Breast epithelium (tissue), 4 donors: ENCODE measurements at places on chromosomes 2 and 18. TPM values are rescaled to one million over a fixed set of nuclear protein-coding genes. Genes with fewer than 3 reads are reported as not detected.

The FIGN gene
- total RNA-seq: 5.0 TPM

- H3K4me1 ChIP-seq: peaks cover 11% of the 10 kb centered on the region
- no peaks in the 10 kb centered on the region for H3K36me3 ChIP-seq
- H3K27me3 ChIP-seq: no peaks in the 10 kb centered on the region
Measured at GRCh38 chr2:120318626-120319025, 27.3 kb upstream of the INHBB start.

DNA sequence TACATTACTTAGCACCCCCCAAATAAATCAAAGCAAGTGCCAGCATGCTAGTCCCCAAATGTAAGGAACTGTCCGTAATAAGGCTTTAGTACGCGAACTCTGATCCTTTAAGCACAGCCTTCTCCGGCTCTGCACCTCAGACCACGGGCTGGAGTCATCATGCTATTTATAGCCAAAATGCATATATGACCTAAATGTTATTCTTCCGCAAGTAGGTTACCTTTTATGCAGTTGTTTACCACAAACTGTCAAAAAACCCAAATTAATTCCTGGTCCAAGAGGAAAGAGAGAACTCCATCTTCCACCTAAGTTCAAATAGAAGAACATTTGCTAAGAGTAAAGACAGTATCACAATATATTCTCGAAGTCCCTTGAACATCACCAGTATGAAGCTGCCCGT, 42.7 kb downstream of the ZNF516 start:
- no peaks in the 10 kb centered on the region for H3K36me3 ChIP-seq
- H3K4me1 ChIP-seq: peaks cover 3% of the 10 kb centered on the region
- H3K27ac ChIP-seq: peak overlapping the region; percentile 94
- no peak overlapping the region for H3K4me3 ChIP-seq

DNA sequence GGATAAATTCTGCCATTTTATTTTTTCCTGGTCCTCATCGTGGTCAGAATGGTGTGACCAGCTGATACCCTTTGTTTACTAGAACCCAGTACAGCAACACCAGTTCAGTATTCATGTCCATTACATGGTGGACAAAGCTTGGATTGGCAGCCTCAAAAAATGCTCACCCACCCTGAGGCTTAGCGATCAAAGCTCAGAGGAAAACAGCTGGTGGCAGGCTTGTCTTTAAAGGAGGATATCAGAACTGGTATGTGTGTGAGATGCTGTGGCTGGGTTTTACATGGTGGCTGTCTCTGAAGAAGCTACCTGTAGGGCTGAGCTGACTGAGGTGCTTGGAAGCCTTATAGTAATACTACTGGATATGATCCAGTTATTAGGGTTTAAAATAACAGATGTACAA, 471.1 kb upstream of the MEX3C start:
- H3K4me3 ChIP-seq: no peak overlapping the region
- no peak for DNase-seq
- no peak overlapping the region for H3K27ac ChIP-seq
- H3K27me3 ChIP-seq: no peaks in the 10 kb centered on the region

The TMEM214 gene
- total RNA-seq: 47.3 TPM

- no peak overlapping the region for H3K27ac ChIP-seq
- no peaks in the 10 kb centered on the region for H3K36me3 ChIP-seq
- DNase-seq: no peak
- H3K4me1 ChIP-seq: no peaks in the 10 kb centered on the region
- H3K4me3 ChIP-seq: no peak overlapping the region
- H3K27me3 ChIP-seq: no peaks in the 10 kb centered on the region
Measured at GRCh38 chr2:232901736-232902578, 31.9 kb downstream of the SNORC start.

- H3K4me1 ChIP-seq: no peaks in the 10 kb centered on the region
- DNase-seq: no peak
- no peaks in the 10 kb centered on the region for H3K36me3 ChIP-seq
- no peak overlapping the region for H3K27ac ChIP-seq
- no peaks in the 10 kb centered on the region for H3K27me3 ChIP-seq
Measured at GRCh38 chr2:217527590-217528202, 475.1 kb downstream of the TNS1 start.

The SERPINB11 gene
- total RNA-seq: not detected

DNA sequence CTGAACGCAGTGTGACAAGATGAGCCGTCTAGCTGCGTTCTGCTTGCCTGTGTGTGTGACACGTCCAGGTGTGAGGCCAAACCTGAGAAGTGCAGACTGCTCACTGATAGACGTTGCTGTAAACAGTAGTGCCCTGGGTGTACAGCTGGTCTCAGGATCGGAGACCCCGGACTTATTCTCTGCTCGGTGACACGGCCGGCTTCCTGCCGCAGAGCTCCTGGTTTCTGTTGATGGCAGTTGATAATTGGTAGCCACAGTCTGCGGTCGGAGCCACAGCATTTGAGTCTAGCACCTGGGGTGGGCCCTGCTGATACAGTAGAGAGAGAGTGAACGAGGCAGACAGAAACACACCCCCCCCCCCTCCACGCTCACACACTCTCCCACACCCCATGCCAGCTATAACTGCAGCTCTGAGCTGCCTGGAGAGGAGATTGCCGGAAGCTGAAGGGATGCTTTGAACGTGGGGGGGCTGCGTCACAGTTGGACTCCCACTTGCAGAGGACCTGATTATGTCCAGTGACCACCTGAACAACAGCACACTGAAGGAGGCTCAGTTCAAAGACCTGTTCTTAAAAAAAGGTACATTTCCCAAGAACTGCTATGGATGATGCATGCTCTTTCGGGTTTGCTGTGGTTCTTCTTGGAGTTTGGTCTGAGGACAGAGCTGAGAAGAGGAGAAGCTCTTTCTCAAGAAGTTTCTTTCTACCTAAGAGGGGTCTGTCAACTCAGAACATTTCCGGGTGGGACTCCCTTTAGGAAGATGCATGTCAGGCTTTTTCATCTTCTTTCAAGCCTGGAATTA, 114.0 kb downstream of the FAM210A start:
- H3K27me3 ChIP-seq: no peaks in the 10 kb centered on the region
- H3K27ac ChIP-seq: no peak overlapping the region
- no peaks in the 10 kb centered on the region for H3K36me3 ChIP-seq
- H3K4me1 ChIP-seq: peaks cover 3% of the 10 kb centered on the region
- peak overlapping the region; percentile 41 for H3K4me3 ChIP-seq
- DNase-seq: no peak

DNA sequence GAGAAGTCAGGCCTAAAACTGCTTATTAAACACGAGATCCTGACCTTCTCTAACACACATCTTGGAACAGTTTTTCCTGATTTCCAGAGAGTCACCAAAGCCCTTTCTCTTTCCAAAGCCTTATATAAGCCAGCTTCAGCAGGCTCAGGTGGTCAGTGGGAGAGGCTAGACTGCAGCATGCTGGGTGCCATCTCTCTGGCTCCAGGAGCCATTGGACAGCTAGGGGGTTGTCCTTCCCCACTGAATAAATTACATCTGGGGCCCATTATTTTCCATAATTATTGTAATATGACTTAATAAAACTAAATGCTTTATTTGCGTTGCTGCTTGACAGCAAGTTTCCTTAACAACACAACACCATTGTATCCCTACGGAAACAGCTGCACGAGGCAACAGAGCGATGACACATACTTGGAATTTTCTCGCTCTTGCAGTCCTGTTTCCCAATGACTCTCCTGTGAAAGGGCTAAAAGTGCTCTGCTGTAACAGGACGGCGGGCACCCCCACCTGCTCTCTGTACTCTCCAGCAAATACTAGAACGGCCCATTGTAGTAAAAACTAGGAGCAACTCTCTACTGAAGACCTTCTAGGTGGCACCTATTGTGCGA, 160.6 kb downstream of the RNF144A start:
- no peaks in the 10 kb centered on the region for H3K36me3 ChIP-seq
- H3K4me1 ChIP-seq: no peaks in the 10 kb centered on the region

DNA sequence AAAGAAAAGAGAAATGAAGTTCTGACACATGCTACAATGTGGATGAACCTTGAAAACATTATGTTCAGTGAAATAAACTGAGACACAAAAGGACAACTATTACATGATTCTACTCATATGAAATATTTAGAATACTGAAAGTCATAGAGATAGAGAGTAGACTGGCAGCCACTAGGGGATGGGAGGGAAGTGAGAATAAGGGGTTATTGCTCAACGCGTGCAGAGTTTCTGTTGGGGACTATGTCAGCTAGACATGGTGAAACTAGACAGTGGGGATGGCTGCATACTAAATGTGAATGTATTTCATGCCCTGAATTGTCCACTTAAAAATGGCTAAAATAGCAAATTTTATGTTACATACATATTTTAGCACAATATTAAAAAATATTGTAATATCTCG, 108.7 kb upstream of the ATL2 start:
- H3K4me3 ChIP-seq: no peak overlapping the region
- no peaks in the 10 kb centered on the region for H3K36me3 ChIP-seq
- H3K4me1 ChIP-seq: no peaks in the 10 kb centered on the region
- no peak for DNase-seq

GRCh38 chr2:72235497-72236415, 88.1 kb upstream of the CYP26B1 start:
- no peak for DNase-seq
- H3K36me3 ChIP-seq: no peaks in the 10 kb centered on the region
- H3K4me3 ChIP-seq: no peak overlapping the region
- no peaks in the 10 kb centered on the region for H3K4me1 ChIP-seq
- no peak overlapping the region for H3K27ac ChIP-seq
- H3K27me3 ChIP-seq: no peaks in the 10 kb centered on the region

The NCKAP5 gene
- 6.1 TPM for total RNA-seq

DNA sequence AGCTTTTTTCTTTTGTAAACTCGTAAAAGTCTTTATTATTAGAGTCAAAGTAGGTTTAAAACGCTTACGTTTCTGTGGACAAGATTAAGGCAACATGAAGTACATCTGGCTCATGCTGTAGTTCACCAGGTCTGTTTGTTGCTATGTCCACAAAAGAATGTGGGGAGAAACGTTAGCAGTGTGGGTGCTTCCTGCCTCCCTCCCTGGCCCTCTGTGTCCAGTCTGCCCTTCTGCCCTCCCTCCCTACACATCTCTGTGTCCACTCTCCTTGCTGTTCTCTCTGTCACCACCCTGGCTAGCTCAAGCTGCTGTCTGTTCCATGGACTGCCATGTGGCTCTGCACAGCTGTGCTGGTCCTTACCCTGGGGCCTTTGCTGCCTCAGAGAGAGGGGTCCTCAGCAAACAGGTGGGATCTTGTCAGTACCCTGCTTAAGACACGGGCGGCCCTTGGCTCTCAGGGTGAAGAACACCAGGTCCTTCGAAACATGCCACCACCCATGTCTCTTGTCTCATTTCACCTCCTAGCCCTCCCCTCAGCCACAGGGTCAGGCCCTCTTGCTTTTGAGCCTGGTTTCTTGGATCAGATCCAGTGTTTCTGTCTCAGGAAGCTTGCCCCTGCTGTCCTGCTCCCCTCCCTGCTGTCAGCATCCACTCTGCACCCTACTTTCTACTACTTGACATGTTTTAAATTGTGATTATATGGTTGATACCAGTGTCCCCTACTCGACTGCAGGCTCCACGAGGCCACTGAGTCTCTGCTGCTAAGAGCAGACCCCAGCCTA, 79.2 kb downstream of the LIMS1 start:
- no peaks in the 10 kb centered on the region for H3K4me1 ChIP-seq
- peak overlapping the region; percentile 49 for H3K27ac ChIP-seq
- no peaks in the 10 kb centered on the region for H3K36me3 ChIP-seq
- DNase-seq: no peak
- H3K4me3 ChIP-seq: no peak overlapping the region
- no peaks in the 10 kb centered on the region for H3K27me3 ChIP-seq

GRCh38 chr2:238320648-238321281, 447 bp downstream of the TRAF3IP1 start:
- H3K27ac ChIP-seq: peak overlapping the region; percentile 87
- no peaks in the 10 kb centered on the region for H3K27me3 ChIP-seq
- peaks cover 10% of the 10 kb centered on the region for H3K4me1 ChIP-seq
- no peak for DNase-seq
- no peaks in the 10 kb centered on the region for H3K36me3 ChIP-seq

- no peaks in the 10 kb centered on the region for H3K4me1 ChIP-seq
- H3K4me3 ChIP-seq: no peak overlapping the region
- DNase-seq: no peak
- H3K27ac ChIP-seq: peak overlapping the region; percentile 19
- no peaks in the 10 kb centered on the region for H3K36me3 ChIP-seq
Measured at GRCh38 chr2:120516679-120517314, 170.9 kb downstream of the INHBB start.

GRCh38 chr2:144462266-144462665, 57.7 kb downstream of the ZEB2 start:
- no peak overlapping the region for H3K27ac ChIP-seq
- no peak overlapping the region for H3K4me3 ChIP-seq
- H3K36me3 ChIP-seq: no peaks in the 10 kb centered on the region
- H3K27me3 ChIP-seq: no peaks in the 10 kb centered on the region

DNA sequence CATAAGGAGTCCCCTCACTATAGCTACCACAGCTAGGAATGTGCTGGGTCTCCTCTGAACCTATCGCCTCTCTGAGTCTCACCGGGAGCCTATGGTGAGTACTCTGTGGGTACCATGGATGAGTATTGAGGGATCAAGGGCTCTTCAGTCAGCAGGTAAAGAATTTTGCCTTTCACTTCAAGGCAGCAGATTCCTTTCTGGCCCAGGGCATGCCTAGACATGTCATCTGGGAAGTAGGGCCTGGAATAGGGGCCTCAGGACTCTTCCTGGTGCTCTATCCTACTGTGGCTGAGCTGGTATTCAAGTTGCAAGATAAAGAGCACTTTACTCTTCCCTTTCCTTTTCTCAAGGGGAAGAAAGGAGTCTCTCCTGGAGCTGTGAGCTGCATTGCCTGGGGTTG, 85.6 kb upstream of the LHCGR start:
- no peak overlapping the region for H3K27ac ChIP-seq
- H3K27me3 ChIP-seq: no peaks in the 10 kb centered on the region
- no peak overlapping the region for H3K4me3 ChIP-seq
- DNase-seq: no peak
- H3K4me1 ChIP-seq: no peaks in the 10 kb centered on the region

GRCh38 chr18:56291294-56291693, 347.1 kb downstream of the TXNL1 start:
- H3K27ac ChIP-seq: no peak overlapping the region
- no peaks in the 10 kb centered on the region for H3K27me3 ChIP-seq
- DNase-seq: no peak
- no peaks in the 10 kb centered on the region for H3K36me3 ChIP-seq

The ANTXR1 gene
- total RNA-seq: 52.7 TPM
